ENCODE measurements at places on chromosomes 12 and 14. TPM values are rescaled to one million over a fixed set of nuclear protein-coding genes. Genes with fewer than 3 reads are reported as not detected.

DNA sequence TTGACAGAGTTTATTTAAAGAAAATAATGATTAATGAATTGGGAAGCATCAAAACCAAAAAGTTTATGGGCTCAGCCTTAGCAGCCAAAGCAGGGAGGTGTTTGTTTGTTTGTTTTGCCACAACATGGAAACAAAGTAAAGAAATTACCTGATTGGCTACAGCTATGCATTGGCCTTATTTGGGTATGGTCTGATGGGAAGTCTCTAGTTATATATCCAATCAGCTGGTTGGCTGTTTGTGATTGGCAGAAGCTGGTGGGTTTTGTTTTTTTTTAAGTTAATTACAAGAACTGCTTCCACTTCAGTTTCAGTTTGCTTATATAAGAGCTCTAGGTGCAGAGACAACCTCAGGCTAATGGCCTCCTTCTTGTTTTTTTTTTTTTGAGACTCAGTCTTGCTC is 4.6 kb upstream of the LEMD3 start:
- H3K4me3 ChIP-seq = no peak overlapping the region
- no peak overlapping the region for H3K27ac ChIP-seq
- no peaks in the 10 kb centered on the region for H3K36me3 ChIP-seq
- DNase-seq = no peak
- no peaks in the 10 kb centered on the region for H3K27me3 ChIP-seq

The GALNT9 gene
- not detected for total RNA-seq

The ANO4 gene
- 0.26 TPM for total RNA-seq

- no peaks in the 10 kb centered on the region for H3K36me3 ChIP-seq
- no peak for DNase-seq
- no peaks in the 10 kb centered on the region for H3K27me3 ChIP-seq
- H3K4me1 ChIP-seq = no peaks in the 10 kb centered on the region
These were observed 90.6 kb downstream of the ETV6 start for GRCh38 chr12:11739980-11740577.

- no peaks in the 10 kb centered on the region for H3K27me3 ChIP-seq
- no peaks in the 10 kb centered on the region for H3K4me1 ChIP-seq
- DNase-seq = no peak
- H3K27ac ChIP-seq = no peak overlapping the region
These were observed 54.2 kb downstream of the PTPN21 start for GRCh38 chr14:88500611-88501010.

The ANO2 gene
- total RNA-seq = not detected

DNA sequence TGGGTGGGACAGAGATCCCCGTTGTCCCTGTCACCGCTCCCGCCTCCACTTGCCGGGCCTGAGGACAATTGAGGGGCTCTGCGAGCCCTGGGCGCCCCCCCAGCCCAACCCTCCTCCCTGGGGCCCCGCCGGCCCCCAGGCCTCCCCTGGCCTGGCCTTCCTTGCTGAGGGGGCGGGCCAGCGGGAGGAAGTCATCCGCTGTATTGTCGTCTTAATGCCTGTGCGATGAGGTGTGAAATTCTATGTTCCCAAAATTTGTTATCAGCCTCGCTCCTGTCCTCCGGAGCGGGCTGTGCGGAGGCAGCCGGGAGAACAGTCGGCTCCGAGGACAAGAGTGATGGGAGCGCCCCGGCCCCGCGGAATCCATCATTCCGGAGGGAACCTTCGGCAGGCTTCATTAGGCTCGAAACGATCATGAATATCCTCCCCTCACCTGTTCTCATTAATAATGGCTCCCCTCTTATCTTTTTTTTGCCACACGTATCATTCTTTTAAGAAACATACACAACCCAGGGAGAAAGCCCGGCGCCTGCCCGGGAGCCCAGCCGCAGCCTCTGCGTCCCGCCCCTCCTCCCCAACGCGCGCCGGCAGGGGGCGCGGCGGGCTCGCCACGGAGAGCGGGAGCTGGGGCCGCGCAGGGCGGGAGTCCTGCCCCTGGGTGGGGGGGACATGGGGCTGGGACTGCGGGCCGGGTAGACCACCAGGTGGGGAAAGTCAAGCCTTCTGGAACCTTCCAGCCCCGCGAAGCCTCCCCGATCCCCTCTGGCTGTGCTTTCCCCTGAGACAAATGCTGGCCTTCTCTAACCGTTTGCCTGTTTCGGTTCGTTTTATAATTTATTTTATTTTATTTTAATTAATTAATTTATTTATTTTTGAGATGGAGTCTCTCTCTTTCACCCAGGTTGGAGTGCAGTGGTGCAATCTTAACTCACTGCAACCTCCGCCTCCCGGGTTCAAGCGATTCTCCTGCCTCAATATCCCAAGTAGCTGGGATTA is 17.1 kb upstream of the DLK1 start:
- no peak overlapping the region for H3K27ac ChIP-seq
- H3K4me3 ChIP-seq = no peak overlapping the region
- H3K4me1 ChIP-seq = no peaks in the 10 kb centered on the region

The P2RX2 gene
- total RNA-seq = not detected

The TSPAN19 gene
- total RNA-seq = not detected

GRCh38 chr12:112330706-112331105 is 51.5 kb downstream of the HECTD4 start:
- no peak overlapping the region for H3K4me3 ChIP-seq
- no peaks in the 10 kb centered on the region for H3K36me3 ChIP-seq
- H3K27me3 ChIP-seq = no peaks in the 10 kb centered on the region
- H3K4me1 ChIP-seq = no peaks in the 10 kb centered on the region
- H3K27ac ChIP-seq = no peak overlapping the region
- no peak for DNase-seq

The FSCB gene
- total RNA-seq = not detected

The TROAP gene
- total RNA-seq = 1.3 TPM

The TPPP2 gene
- total RNA-seq = not detected

DNA sequence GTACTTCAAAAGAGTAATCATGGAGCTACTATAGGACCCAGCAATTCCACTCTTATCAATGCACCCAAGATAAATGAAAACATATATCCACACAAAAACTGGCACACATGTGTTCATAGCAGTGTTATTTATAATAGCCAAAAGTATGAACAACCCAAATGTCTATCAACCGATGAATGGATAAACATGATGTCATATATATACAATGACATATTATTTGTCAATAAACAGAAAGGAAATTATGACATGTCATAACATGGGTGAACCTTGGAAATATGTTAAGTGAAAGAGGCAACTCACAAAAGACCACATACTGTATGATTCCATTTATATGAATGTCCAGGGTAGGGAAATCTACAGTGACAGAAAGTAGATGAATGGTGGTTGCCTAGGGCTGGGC is 347.1 kb upstream of the DDHD1 start:
- no peak for DNase-seq
- H3K27me3 ChIP-seq = no peaks in the 10 kb centered on the region
- H3K36me3 ChIP-seq = no peaks in the 10 kb centered on the region
- H3K4me1 ChIP-seq = no peaks in the 10 kb centered on the region

DNA sequence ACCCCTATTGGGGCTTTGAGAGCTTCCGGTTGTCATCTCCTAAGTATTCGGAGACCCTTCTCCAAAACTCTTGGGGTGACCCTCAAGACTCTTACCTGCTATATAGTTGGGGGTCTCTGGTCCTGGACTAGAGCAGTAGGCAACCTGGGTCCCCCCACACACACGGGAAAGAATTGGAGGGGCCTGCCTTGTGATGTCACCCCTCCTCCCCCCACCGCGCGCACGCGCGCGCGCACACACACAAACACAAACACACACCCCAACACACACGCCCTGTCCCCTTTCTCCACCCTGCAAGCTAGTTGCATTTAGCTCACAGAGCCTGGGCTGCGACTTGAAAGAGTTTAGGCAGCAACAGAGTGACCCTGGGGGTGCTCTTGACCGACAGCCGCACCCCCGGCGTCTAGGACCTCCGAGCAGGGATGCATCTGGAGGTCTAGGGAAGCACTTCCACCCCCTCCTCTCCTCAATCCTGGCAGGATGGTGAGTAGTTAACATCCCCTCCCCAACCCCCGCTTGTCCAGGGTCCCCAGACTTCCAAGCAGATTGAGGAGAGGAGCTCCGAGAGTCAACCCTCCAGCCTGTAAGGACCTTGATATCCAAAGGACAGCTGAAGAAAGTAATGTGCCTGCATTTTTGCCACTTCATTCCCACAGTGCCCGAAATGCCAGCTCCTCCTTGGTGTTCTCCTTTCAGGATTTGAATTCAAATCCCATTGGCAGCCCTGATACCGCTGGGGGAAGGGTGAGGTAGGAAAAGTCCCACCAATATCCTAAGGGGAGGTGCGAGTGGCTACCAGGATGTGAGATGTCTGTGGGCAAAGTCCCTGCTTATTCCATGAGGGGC is 1.4 kb upstream of the DNAJC14 start:
- H3K27me3 ChIP-seq = no peaks in the 10 kb centered on the region
- H3K4me1 ChIP-seq = peaks cover 56% of the 10 kb centered on the region
- H3K4me3 ChIP-seq = peak overlapping the region; percentile 86
- H3K27ac ChIP-seq = peak overlapping the region; percentile 50
- DNase-seq = peak; percentile 65

GRCh38 chr12:108806346-108806745 is 51.0 kb downstream of the SSH1 start:
- H3K36me3 ChIP-seq = peaks cover 12% of the 10 kb centered on the region
- H3K4me1 ChIP-seq = peaks cover 2% of the 10 kb centered on the region
- no peak overlapping the region for H3K4me3 ChIP-seq
- no peaks in the 10 kb centered on the region for H3K27me3 ChIP-seq

The ASPG gene
- not detected for total RNA-seq

GRCh38 chr12:79356216-79356615 is 334.5 kb downstream of the PAWR start:
- DNase-seq = no peak
- H3K4me3 ChIP-seq = no peak overlapping the region
- H3K27ac ChIP-seq = no peak overlapping the region
- no peaks in the 10 kb centered on the region for H3K36me3 ChIP-seq
- H3K4me1 ChIP-seq = no peaks in the 10 kb centered on the region
- H3K27me3 ChIP-seq = no peaks in the 10 kb centered on the region

The IL31 gene
- not detected for total RNA-seq

DNA sequence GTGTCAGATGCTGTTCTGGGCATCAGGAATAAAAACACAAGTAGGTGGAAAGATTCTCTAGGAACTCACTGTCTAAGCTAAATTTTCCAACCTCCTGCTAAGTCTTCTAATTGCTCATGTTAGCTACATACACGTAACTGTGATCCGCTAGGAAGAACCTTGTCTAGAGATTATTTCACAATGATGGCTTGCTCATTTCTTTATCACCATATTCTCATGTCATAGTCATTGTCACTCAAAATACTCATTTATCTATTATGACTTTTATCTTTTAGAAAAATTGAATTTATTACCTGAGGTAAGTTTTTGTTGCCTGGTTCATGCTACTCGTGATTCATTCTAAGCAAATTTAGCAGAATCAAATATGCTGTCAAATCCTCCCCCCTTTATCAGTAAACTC is 1402.4 kb upstream of the FLRT2 start:
- no peak overlapping the region for H3K27ac ChIP-seq
- H3K36me3 ChIP-seq = no peaks in the 10 kb centered on the region

The SVOP gene
- total RNA-seq = not detected

Measured in T-cell (primary cell).